ENCODE measurements at places on chromosomes 13 and 19.

DNA sequence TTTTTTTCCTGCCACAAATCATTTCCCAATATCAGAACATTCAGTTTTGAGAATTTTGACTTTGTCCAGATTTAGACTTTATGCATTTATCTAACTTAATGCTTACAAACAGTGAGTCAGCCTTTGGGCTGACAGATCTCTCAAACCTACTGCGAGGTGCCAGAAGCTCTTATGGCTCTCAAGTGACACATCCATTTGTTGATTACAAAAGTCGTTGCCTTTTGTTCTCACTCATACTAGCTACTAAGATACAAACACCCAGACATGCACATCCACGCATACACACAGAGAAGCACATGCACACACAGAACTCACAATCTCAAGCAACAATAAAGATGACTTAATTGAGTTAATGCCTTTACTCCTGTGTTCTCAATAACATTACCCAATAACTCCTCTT, 1147.5 kb downstream of the DIAPH3 start:
- DNase-seq: no peak

DNA sequence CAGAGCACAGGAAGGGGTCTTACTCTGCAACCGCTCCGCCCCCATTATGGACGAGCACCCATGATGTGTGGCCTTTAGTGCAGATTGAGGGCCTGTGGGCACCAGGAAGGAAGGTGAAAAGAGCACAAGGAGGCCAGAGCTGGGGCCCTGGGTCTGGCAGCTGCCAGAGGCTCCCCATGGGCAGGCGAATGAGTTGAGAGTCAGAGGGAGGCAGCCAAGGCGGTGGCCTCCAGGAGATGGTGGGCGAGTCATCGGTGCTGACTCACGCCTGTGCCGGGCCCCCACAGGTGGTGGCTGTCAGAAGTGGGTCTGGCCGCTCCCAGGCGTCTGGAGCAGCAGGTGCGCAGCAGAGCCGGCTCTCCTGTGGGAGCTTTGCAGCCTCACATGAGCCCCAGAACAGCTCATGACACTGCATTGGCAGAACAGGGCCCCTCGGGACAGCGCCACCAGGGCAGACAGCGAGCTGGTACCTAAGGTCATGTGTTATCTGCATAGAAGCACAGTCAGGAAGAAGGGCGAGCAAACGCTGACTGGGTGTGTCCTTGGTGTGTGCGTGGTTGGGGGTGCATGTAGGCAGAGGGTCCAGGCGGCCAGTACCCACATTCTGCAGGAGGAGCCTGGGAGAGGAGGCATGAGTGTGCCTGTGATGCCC, 68.8 kb downstream of the CHST8 start:
- no peak for DNase-seq

GRCh38 chr19:58572026-58572817, 913 bp downstream of the MZF1 start:
- DNase-seq: no peak

DNA sequence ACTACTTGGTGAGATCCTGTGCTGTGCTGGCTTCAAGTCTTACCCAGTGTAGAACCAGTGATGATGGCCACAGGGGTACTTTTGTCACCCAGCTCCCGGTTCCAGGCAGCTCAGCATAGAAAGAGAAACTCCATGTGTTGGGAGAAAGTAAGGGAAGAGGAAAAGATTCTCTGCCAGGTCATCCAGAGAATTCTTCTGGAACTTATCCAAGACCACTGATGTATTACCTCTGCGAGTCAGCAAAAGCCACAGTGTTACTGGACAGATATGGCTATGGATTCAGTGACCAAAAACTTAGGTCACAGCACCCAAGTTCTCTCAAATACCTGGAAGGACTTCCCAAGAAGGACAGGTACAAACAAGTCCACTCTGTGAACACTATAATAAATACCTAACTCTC, 399.5 kb upstream of the MIR17HG start:
- DNase-seq: no peak

- no peak for DNase-seq
These were observed at the start of gene P2RY11 for GRCh38 chr19:10111405-10111811. Gene P2RY11 (plus strand): TSS chr19:10111693. CDS start chr19:10111722, 29 bp downstream.

DNA sequence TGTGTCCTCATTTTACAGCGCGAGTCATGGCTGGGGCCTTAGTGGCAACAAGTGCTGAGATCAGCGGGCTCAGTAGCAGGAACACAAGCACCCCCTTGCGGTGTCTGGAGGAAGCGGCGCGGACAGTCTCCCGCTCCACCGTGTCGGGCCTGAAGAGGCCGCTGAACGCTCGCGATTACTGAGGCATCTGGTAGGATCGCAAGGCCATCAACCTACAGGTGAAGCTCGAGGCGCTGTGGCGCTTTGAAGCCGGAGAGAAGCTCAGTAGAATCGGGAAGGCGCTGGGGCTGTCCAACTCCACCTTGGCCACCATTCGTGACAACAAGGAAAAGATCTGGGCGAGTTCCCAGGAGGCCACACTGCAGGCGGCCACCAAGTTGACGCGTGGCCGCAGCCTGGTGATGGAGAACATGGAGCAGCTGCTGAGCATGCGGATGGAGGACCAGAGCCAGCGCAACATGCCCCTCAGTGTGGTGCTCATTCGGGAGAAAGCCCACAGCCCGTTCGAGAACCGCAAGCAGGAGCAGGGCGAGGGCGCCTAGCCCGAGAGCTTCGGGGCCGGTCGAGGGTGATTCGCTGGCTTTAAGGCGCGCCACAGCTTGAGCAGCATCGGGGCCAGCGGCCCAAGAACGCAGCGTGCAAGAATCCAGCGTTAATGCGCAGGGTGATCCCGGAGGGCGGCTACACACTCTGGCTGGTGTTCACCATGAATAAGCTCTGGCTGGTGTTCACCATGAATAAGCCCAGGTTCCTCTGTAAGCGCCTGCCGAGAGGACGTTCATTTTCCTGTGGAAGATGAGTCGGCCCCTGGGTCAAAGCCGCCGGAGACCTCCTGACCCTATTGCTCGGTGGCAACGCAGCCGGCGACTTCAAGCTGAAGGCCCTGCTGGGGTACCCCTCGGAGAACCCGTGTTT, 8.3 kb upstream of the MZF1 start:
- DNase-seq: peak; percentile 65

DNA sequence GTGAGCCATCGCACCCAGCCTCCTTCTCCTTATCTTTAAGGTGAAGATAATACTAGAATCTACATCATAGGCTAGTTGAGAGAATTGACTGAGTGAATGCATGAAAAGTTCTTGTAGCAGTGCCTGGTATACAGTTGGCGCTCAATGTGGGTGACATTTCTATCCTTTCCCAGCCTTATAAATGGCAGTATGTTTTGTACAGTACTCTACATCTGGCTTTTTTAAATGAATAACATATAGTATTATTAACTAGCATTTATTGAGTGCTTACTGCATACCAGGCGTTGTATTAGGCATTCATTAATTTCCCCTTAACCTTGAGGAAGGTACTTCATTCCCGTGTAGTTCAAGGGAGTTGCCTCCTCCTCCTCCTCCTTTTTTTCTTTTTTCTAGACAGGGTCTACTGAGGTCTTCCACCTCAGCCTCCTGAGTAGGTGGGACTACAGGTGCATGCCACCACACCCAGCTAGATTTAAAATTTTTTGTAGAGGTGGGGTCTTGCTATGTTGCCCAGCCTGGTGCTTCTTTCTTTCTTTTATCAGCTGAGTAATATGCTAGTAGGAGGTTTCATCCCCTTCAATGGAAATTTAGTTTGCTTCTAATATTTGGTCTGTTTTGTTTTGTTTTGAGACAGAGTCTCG, 2.8 kb downstream of the C5AR1 start:
- DNase-seq: no peak

DNA sequence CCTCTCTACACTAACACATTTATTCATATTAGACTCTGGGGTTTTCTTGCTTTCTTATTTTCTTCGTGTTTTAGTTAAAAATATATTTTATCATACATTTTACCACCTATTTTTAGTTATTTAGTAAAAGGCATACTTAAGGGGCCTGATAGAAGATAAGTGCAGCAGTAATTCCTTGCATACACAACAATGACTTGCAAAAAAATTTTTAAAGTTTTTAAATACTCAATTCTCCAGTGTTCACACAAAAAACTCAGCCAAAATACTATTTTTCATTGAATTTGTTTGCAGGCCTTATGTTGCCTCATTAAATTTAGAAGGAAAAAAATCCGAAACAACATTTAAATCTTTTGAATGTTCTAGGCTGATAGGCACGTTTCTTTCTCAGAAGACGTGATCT, 2431.7 kb downstream of the PCDH9 start:
- no peak for DNase-seq

GRCh38 chr19:46859637-46860124, 1.1 kb upstream of the ARHGAP35 start:
- peak; percentile 72 for DNase-seq

GRCh38 chr13:104314926-104315535, 1248.8 kb upstream of the SLC10A2 start:
- DNase-seq: no peak

DNA sequence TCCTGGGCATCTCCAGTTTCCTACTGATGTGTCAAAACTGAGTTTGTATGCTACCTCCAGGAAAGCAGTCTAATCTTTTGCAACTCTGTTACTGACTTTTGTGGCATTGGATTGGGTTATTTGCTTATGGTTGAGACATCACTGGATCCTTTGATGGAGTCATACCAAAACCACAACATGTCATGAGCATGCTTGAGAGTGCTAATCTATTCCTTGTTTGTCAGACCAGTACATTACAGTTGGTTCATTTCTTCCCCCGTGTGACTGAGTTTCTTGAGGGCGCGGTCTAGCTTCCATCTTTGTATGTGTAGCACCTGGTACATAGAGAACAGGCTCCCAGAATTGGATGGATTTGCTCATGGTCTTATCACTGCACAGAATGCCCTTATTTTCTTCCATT, 43.2 kb downstream of the SUGT1 start:
- DNase-seq: no peak

DNA sequence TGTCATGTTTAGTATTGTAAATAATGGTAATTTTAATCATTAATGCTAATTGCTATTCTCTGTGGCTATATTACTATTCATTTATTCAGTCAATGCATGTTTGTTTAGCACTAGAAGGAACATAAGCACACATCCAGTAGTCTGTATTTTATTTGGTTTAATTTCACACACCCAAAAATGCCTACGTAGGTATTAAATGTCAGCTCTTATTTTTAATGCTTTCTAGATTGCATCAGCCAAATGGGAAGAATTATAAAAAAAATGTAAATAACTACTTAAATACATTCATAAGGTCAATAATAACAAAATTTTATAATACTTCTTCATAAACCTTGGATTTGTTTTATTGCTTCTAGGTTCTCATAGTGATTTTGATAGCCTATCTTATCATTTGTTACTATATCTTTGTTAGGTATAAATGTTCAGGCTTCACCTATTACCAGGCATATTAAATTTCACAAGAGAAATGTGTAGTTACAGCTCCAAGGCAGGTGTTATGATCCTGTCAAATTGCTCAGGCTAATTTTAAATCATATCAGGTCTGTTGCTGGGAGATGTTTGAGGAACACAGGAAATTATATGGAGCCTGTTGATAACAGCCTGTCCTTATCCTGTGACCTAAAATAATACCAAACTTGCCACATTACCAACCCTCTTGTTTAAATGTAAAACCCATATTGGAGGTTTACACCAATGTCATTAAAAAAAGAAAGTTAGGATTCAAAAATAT, 34.4 kb downstream of the ITGBL1 start:
- no peak for DNase-seq

- no peak for DNase-seq
These were observed 6.3 kb downstream of the BICRA start for GRCh38 chr19:47615230-47615629.

GRCh38 chr19:21197590-21198295, 55.9 kb downstream of the ZNF431 start:
- no peak for DNase-seq
